ENCODE measurements at places on chromosomes 3 and 15.

DNA sequence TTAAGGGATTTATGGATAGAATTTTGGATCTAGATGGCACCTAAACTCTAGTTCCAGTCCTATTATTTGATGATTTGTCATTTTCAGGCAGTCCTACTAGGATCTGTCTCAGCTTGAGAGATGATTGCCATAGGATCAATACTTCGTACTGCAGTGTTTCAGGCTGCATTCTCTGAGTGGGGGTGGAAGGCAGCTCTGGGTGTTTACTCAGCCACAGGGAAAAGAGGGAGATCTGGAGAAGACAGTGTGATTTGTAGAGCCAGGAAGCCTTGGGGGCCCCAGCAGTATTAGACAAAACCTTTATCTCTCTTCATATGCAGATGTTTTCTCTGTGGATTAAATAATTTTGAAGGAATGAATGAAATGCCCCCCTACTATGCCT, 188.4 kb upstream of the SYNPR start:
- no peak for DNase-seq

DNA sequence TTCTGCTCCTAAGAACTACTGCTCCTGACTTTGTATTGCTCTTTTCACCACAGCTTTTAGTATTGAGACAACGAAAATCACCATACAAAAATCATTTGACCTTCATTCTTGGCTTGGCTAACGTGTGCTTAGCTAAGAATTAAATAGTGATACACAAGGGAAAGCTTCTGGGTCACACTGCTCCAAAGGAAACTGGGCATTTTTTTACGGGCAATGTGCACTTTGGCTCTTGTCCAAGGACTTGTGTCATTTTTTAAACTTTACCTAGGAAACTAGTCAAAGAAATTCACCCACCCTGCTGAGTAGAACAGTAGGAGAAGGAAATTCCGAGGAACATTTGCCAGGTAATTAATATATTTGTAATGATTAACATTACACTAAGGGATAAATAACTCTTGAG, 19.8 kb downstream of the WDR72 start:
- no peak for DNase-seq

DNA sequence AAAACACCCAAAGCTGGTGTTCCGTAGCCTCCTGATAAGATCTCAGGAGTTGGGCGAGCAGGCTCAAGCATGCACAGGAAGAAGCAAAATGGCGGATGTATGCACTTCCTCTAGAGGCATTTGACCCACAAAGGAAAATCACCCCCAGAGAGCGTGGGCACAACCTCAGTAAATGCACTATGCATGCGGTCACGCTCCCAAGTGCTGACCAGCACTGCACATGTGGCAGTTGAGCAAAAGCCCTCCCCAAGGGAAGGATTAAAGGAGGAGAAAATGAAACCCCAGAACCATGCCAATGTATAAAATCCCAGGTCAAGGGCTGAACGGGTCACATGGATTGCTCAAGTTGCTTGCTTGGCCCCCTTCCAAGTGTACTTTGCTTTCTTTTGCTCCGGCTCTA, 289.4 kb upstream of the IGF1R start:
- no peak for DNase-seq

DNA sequence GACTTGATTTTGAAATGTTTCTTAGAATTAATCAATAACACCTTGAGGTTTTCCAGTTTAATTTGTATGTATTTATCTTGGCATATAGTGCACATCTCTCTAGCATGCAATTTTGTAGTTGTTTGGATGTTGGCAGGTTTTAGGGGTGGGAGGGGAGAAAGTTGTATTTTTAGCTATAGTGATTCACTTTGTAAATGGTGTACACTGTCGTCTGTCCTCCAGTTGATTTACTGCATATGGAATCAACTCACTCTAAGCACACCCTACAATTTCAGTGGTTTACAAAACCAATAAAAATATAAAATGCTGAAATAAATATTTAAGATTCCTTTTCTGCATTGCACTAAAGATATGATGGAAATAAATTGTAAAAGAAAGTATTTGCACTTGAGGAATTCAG, 199.1 kb downstream of the CDIN1 start:
- no peak for DNase-seq

- DNase-seq, result no peak
Observed at GRCh38 chr15:40594429-40594836, 384 bp downstream of the KNL1 start.

DNA sequence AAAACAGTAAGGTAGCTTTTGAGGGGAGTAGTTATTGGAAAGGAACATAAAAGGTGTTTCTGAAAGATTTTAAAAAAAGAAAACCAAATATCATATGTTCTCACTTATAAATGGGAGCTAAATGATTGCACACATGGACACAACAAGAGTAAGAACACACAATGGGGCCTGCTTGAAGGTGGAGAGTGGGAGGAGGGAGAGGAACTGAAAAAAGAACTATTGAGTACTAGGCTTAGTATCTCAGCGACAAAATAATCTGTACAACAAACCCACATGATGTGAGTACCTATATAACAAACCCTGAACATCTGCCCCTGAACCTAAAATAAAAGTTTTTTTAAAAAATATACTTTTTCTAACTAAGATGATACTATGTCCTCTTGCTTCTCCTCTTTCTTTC, 138.3 kb downstream of the CGGBP1 start:
- DNase-seq, result no peak

DNA sequence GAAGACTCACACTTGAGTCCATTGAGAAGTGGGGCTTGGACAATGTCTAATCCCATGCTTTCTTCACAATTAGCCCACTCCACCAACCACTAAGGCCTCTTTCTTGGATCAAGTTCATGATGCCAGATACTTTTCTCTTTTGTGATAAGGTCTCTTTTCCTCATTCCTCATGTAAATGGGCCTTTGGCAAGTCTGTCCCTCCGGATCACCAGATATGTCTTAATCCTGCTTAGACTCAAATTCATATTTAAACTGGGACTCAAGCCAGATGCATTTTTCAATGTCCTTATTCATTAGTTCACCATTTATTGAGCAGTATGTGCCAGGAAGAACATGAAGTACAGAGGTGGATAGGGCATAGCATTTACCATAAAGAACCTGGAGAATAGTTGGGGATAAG, 671.1 kb downstream of the TBL1XR1 start:
- DNase-seq, result no peak

- no peak for DNase-seq
Observed at GRCh38 chr3:87225659-87226058, 1.4 kb upstream of the CHMP2B start.

DNA sequence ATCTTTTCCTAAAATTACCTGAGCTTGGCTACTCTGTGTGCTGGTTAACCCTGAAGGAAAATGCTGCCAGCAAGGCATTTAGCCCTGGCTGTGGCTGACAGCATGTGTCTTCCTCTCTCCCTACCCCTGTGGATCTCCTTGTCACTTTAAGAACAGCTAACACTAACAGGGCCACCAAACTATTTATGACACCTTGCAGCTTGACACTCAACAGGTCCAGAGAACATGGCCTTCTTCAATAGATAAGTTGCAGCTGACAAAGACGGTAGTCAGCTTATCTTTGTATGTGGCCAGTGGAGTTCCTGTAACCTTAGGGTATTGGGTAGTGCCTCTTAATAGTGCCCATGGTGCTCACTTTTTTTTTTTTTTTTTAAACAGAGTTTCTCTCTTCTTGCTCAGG, 32.0 kb upstream of the COPB2 start:
- DNase-seq, result no peak

- peak; percentile 55 for DNase-seq
Observed at GRCh38 chr3:132038198-132038825, 3.5 kb upstream of the CPNE4 start.

- no peak for DNase-seq
Observed at GRCh38 chr3:103644450-103644849, 1209.6 kb downstream of the ZPLD1 start.

- no peak for DNase-seq
Observed at GRCh38 chr15:88509964-88510363, 36.5 kb downstream of the DET1 start.
